Kidney (tissue), 22 donors: ENCODE measurements at places on chromosomes 16 and 17. TPM values are rescaled to one million over a fixed set of nuclear protein-coding genes. Genes with fewer than 3 reads are reported as not detected.

DNA sequence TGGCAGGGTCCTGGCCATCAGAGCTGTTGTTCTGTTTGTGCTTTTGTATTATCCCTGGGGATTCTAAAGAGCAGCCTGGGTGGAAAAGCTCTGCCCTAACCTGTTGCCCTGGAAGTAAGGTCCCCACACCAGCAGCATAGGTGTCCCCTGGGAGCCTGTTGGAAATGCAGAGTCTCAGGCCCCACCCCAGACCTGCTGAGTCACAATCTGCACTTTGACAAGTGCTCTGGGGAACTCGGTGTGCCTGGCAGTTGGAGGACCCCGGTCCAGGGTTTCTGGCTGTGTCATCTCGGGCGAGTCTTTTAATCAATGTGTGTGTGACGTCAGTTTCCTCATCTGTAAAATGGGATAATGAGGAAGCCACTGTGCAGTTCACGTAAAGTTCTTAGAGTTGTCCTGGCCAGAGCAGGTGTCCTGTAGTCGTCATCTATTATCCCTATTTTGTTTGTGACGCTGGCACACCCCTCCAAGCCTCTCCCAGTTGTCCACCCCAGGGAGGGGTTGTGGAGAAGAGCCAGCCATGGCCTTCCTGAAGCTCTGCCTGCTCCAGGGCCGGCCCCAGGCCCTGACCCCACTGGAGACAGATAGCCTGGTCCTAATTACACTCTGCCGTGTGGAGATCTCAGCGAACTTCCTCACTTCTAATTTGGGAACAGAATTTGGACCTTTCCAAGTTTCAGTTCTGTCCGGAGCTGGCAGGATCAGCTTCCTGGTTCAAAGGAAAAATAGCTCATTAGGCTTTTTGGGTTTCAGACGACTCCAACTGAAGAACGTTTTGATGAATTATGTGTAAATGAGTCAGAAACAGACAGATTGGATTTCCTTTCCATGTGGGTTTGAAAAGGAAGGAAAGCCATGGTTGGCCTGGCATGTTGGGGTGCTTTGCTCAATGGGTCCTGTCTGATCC, 295.7 kb upstream of the FOXF1 start:
- DNase-seq, result no peak

PLA2G10 gene
- not detected for total RNA-seq

- DNase-seq, result no peak
Observed at GRCh38 chr16:1876468-1876867, 4.5 kb upstream of the MEIOB start.

KRTAP9-7 gene
- not detected for total RNA-seq

GRCh38 chr16:14389359-14389758, 240.7 kb downstream of the PARN start:
- DNase-seq, result no peak

VTN gene
- 0.98 TPM for total RNA-seq

ASPA gene
- total RNA-seq, result 5.1 TPM

DNA sequence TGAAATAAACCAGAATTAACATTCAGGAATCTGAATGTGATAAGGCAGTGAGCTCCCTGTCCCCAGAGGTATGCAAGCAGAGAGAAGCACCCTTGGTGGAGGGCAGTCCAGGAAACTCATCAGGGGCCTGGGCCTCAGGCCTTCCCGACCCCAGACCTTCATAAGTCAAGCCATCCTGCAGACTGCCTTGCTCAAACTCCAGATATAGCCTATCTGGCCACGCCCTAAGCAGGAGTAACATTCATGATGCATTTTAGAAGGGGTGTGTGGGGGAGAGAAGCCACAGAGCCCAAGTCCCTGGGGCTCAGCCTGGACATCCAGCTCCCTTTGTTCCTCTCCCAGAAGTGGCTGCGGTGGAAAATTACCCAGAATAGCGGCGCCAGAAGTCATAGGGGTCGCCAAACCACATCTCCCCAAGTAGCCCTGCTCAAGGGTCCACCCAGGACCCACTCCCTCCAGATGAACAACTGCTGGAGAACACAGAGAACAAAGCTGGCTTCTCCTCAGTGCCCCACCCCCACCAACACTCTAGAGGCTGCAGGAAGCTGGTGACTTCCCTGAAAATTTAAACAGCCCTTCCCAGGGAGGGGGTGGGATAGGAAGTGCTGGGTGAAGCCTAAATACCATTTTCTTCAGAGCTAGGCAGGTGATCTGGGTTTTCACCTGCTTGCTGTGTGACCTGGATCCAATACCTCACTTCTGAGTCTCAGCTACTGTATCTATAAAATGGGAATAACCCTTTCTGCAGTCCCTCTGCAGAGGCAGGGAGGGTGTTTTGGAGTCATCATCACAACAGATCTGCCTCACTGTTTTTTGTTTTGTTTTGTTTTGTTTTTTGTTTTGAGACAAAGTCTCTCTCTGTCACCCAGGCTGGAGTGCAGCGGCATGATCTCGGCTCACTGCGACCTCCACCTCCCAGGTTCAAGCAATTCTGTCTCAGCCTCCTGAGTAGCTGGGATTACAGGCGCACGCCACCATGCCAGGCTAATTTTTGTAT, 1.5 kb upstream of the SREBF1 start:
- peak; percentile 82 for DNase-seq

- DNase-seq, result no peak
Observed at GRCh38 chr16:75206749-75207451, at the start of gene CTRB2. Gene CTRB2, minus strand, starts transcription at chr16:75207161. Its CDS starts 20 bp downstream, at chr16:75207141.

FBXW10B gene
- 0.19 TPM for total RNA-seq

- DNase-seq, result no peak
Observed at GRCh38 chr16:7419441-7419840, 86.8 kb downstream of the RBFOX1 start.

IGSF6 gene
- 8.1 TPM for total RNA-seq

DNA sequence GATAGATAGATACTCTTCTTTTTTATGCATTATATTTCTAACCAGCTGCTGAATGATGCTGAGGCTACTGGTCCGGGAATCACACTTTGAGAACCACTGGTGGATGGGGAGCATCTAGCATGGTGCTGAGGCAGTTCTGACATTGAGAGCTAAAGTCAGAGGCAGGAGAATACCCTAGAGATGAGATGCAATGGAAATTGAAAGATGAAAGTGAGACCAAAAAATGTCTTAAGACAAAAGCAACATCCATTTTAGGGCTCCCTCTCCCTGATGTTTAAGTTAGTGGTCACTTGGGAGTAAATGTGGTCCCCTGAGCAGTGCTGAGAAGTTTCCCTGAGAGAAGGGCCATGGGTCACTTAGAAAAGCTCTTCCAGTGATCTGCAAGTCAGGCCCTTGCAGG, 6.8 kb downstream of the PCTP start:
- DNase-seq, result no peak

CACNG1 gene
- total RNA-seq, result not detected

PABPN1L gene
- total RNA-seq, result not detected

GRCh38 chr17:68753985-68754769, 153.0 kb upstream of the FAM20A start:
- no peak for DNase-seq

IRX5 gene
- total RNA-seq, result 22.3 TPM

CD68 gene
- 92.6 TPM for total RNA-seq

DNA sequence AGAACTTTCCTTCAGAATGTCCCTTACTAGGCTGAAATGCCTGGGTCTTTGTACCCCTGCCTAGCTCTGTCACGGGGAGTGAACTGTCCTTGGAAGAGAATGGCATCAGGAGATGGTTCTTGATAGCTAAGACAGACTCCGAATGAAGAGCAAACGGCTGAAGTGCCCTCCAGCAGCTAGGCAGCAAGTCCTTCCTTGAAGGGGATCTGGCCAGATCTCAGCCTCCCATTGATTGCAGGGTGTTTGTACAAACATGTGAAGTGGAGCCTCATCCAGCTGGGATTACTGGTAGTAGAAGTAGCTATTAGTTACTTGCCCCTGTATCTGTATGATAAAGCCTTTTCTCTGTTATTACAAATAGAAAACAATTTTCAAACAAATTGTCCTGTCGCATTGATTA, 30.9 kb downstream of the LRRC36 start:
- DNase-seq, result no peak
